ENCODE measurements at places on chromosomes 3 and 15.

DNA sequence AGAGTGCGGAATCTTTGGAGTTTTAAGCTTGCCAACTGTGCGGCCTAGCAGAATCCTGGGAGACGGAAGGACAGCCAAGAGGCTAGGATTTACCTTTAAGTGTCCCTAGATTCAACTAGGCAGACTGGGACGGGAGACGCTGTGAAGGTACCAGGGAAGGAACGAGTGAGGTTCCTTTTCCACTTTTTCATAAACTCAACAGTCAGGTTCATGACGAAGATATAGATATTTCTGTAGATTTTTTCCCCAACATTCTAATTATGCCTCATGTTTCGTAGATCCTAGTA lies 564 bp upstream of the GABPB1 start:
- no peak for DNase-seq

GRCh38 chr15:44584162-44584749 lies 47.3 kb downstream of the EIF3J start:
- DNase-seq, result peak; percentile 21

GRCh38 chr15:79089331-79089889 lies 1.2 kb downstream of the RASGRF1 start:
- DNase-seq, result no peak

DNA sequence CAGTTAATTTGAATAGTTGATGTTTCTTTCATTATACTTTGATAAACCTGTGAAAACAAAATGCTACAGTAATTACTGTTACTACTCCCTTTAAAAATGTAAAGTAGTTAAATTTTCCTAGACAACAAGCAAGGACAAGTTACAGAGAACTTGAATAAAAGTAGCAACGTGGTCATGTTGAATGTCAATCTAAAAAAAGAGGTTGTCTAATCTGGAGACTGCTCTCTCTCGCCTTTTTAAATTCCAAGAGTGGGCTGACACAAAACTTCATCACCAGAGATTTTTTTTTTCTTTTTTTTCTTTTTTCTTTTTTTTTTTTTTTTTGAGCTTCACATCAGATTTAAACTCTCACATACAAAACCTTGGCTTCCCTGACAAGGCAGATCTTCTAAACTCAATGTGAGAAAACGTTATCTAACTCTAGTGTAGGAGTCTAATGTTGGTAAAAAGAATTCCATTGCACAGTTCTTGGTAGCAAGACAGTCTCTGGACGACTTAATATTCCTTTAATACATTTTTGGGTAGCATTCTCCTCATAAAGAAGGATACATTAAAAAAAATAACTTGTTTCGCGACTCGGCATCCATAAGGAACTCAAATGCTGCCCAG lies 4.1 kb downstream of the FOXP1 start:
- no peak for DNase-seq

GRCh38 chr15:78149805-78150751 lies 916 bp downstream of the IDH3A start:
- no peak for DNase-seq

GRCh38 chr15:40764629-40765103 lies 798 bp downstream of the GCHFR start:
- no peak for DNase-seq

GRCh38 chr3:6396631-6397030 lies 464.3 kb upstream of the GRM7 start:
- DNase-seq, result no peak

- no peak for DNase-seq
Measured at GRCh38 chr3:122991236-122991985, 36.2 kb downstream of the SEMA5B start.

DNA sequence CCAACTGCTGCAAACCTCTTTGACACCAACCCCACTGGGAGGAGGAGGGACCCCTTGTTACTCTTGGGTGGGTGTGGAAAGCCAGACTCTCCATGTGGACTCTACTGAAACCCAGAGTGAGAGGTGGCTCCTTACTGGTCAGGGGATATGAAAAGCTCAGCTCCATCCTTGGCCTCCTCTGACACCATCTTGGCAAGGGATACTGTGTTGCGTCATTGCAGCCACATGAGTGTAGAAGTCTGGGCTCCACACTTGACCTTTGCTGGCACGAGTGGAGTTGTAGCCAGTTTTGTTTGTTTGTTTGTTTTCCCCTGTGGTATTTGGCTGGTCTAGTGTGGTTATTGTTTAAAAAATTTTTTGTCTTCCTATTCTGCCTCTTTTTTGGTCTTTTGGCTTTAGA lies 289.1 kb downstream of the GAP43 start:
- no peak for DNase-seq

DNA sequence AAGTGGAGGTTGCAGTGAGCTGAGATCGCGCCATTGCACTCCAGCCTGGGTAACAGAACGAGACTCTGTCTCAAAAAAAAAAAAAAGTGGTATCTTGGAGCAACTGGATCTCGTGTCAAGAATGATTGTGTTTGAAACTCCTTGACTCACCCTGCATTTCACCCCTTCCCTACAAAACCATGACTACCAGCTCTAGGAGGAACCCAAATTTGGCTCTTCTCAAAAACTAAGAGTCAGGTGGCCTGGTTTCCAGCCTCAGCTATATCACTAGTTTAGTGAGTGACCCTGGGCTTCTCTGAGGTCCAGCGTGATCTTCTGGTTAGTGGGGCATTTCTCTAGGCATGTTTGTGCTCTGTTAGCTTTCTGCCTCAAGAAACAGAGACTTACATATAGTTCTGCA lies 222.1 kb downstream of the FAM43A start:
- no peak for DNase-seq

Data from GDM1 (cell line).